Immature natural killer cell (primary cell): ENCODE measurements at places on chromosomes 7 and 10.

DNA sequence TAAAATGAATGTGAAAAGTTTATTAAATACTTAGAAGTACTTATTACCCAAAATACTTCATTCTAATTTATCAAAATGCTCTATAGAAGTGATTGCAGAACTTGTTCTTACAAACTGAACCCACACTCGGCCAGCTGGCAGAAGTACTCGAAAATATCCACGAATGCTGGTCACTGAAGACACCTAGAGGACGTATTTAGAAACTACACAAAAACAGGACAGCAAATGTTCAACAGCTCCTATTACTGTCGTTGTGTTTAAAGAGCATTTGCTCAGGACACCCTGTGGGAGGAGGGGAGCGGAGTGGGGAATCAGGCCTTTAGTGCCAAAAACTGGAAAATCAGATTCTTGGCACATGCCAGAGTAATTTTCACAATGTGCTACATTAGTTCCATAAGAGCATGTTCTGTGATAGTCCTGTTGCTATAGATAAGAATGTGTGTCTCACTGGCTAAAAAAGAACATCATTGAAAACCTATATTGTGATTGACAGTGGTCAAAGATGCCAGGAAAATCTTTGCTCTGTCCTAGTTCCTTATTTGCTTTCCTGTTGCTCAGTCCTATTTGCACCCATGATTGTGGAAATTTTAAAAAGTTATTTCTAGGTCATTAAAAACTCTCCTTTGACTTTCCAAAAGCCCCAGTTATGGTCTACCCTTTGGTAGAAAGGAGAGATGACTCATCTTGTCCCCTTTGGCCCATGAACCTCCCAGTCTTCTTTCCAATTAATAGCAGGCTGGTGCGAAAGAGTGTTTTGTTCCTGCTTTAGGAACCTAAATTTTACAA is 49.0 kb upstream of the NRBF2 start:
- H3K4me3 ChIP-seq, result no peak overlapping the region
- no peak overlapping the region for H3K27ac ChIP-seq
- no peaks in the 10 kb centered on the region for H3K4me1 ChIP-seq
- peak; percentile 41 for DNase-seq

DNA sequence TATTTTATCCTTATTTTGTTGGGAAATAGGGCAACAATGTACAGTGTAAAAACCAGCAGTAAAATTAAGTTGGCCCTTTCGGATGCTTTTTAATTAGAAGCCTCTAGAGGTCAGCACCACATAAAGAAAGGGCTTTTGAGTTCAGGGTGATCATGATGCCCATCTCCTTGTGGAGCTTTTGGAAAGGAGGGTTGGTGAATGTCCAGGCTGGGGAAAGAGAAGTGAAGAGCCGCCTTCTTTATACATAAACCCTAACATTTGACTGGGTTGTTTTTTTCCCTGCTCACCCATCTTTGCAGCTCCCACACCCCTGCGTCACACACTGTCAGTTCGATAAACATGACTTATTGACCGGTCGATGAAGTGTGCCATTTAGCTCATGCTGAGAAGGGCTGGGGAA is 29.8 kb downstream of the MTURN start:
- peaks cover 49% of the 10 kb centered on the region for H3K4me1 ChIP-seq
- no peaks in the 10 kb centered on the region for H3K27me3 ChIP-seq
- peak overlapping the region; percentile 64 for H3K4me3 ChIP-seq
- H3K36me3 ChIP-seq, result peaks cover 8% of the 10 kb centered on the region

DNA sequence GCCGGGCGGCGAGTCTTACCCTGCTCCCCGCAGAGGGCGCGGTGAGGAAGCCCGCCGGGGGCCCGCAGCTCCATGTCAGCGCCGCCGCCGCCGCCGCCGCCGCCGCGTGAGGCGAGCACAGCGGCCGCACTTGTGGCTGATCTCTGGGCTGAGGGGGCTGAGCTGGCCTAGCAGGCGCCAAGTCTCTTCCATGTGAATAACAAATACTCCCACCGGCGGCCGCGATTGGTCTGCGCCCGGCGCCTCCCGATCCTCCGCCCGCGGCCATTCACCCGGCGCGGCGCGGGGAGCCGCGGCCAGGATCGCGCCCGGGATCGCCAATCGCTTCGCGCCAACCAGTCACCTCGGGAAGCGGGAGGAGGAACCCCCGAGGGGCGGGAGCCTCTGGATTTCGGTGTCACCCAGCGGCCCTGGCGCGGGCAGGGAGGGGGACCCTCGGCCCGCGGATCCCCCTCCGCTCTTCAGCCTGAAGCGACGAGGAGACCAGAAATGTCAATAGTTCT is at the start of gene GRM8:
TSS of gene GRM8 (minus strand) at position 164 of the 503 bp plus-strand sequence.
- peak; percentile 8 for DNase-seq
- no peaks in the 10 kb centered on the region for H3K36me3 ChIP-seq
- no peak within 1 kb of the TSS for H3K27ac ChIP-seq
- H3K4me1 ChIP-seq, result peaks cover 9% of the 10 kb centered on the region

GRCh38 chr7:47470567-47471357 is 111.1 kb downstream of the TNS3 start:
- peaks cover 1% of the 10 kb centered on the region for H3K4me1 ChIP-seq
- no peak for DNase-seq

GRCh38 chr10:124000792-124001201 is 92.6 kb downstream of the CHST15 start:
- H3K4me3 ChIP-seq, result no peak overlapping the region
- no peak overlapping the region for H3K27ac ChIP-seq
- no peaks in the 10 kb centered on the region for H3K36me3 ChIP-seq
- peaks cover 1% of the 10 kb centered on the region for H3K27me3 ChIP-seq
- H3K4me1 ChIP-seq, result no peaks in the 10 kb centered on the region
- no peak for DNase-seq

DNA sequence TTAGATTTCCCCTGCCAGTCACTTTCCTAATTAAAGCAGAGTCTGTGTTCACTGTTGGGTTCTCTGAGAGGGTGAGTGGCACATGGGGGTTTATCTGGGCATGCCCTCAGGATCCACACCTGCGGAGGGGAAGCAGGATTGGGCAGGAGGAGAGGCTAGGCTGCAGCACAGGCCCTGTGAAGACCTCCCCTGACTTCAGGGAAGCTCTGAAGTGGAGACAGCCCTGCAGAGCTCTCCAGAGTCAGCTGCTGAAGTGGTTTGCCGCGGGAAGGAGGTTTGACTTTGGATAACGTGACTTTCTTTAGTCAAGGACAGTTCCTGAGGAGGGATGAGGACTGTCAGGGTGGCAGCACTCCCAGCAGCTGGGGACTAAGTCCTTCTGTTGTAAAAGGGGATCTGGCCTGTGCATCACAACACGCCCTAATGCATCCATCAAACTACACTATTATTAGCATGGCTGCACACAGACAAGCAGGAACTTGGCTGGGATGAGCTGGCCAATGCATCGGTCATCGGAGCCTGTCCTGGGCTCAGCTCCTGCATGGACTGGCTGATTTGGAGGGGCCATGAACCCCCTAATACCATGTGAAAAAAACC is 50.9 kb upstream of the LEP start:
- no peak overlapping the region for H3K4me3 ChIP-seq
- H3K36me3 ChIP-seq, result peaks cover 9% of the 10 kb centered on the region
- DNase-seq, result no peak
- H3K4me1 ChIP-seq, result no peaks in the 10 kb centered on the region
- H3K27me3 ChIP-seq, result peaks cover 3% of the 10 kb centered on the region
- H3K27ac ChIP-seq, result no peak overlapping the region

- H3K27ac ChIP-seq, result no peak overlapping the region
- peaks cover 2% of the 10 kb centered on the region for H3K27me3 ChIP-seq
- no peak for DNase-seq
These were observed 438.9 kb downstream of the SDK1 start for GRCh38 chr7:3739983-3740382.

- no peaks in the 10 kb centered on the region for H3K36me3 ChIP-seq
- peaks cover 2% of the 10 kb centered on the region for H3K27me3 ChIP-seq
- no peak overlapping the region for H3K4me3 ChIP-seq
- no peaks in the 10 kb centered on the region for H3K4me1 ChIP-seq
These were observed 435.2 kb upstream of the AUTS2 start for GRCh38 chr7:69162931-69163670.

- peak overlapping the region; percentile 96 for H3K27ac ChIP-seq
- H3K36me3 ChIP-seq, result peaks cover 8% of the 10 kb centered on the region
- H3K4me3 ChIP-seq, result peak overlapping the region; percentile 69
- DNase-seq, result peak; percentile 77
- peaks cover 14% of the 10 kb centered on the region for H3K27me3 ChIP-seq
- peaks cover 100% of the 10 kb centered on the region for H3K4me1 ChIP-seq
These were observed 94.0 kb downstream of the GRK5 start for GRCh38 chr10:119301397-119301796.

DNA sequence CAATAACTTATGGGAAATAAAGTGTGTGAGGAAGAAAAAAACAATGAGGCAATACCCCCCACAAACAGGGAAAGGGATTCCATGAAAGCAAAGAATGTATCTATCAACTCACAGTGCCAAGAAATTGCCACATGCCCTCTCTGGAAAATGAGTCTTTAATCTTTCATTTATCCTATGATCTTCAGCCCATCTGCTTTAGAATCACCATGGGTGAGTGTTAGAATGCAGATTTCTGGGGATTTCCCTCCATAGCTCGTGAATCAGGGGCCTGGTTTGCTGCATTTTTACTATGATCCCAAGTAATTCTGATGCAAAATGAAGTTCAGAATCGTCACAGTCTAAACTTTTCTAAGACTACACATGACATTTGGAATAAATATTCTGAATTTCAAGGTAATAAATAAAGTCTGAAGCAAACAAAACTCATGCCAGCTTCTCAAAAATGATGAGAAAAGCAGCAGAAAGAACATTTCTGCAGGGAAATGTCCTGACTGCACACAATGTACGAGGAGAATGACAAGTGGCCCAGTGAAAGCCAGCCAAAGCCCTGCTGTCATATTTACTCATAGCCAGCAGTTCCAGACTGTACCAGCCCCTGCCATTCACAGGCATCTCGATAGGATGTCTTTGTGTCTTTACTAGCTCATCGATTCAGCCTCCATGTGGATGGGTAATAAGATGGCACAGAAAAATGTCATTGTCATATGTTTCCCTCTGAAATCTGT is 167.1 kb downstream of the ELMO1 start:
- no peak overlapping the region for H3K4me3 ChIP-seq
- H3K4me1 ChIP-seq, result peaks cover 64% of the 10 kb centered on the region
- DNase-seq, result no peak
- peak overlapping the region; percentile 60 for H3K27ac ChIP-seq
- H3K36me3 ChIP-seq, result no peaks in the 10 kb centered on the region

GRCh38 chr10:129099486-129099885 is 367.6 kb upstream of the MGMT start:
- no peak overlapping the region for H3K4me3 ChIP-seq
- peaks cover 5% of the 10 kb centered on the region for H3K4me1 ChIP-seq
- no peak for DNase-seq
- H3K36me3 ChIP-seq, result no peaks in the 10 kb centered on the region

DNA sequence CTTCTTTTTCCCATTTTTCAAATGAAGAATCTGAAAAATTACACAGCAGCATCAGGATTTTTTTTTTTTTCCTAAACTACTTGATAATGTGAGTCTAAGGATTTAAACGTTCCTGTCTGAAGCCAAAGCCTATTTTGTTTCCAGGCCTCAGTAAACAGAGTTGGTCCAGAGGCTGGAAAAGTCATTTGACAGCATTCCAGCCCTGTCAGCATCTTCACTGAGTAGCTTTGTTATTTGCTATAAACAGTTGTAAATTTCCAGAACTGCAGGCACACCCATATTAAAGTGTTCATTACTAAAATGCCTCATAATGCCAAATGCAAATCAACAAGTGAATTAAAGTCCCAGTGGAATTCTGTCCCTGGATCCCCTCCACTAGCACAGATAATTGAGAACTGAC is 35.5 kb upstream of the KMT2E start:
- no peaks in the 10 kb centered on the region for H3K27me3 ChIP-seq
- no peak for DNase-seq
- H3K4me1 ChIP-seq, result peaks cover 18% of the 10 kb centered on the region
- H3K27ac ChIP-seq, result no peak overlapping the region
- no peak overlapping the region for H3K4me3 ChIP-seq

- DNase-seq, result no peak
- H3K4me1 ChIP-seq, result no peaks in the 10 kb centered on the region
- H3K4me3 ChIP-seq, result no peak overlapping the region
- H3K27me3 ChIP-seq, result peaks cover 8% of the 10 kb centered on the region
- no peak overlapping the region for H3K27ac ChIP-seq
These were observed 189.6 kb upstream of the NRP1 start for GRCh38 chr10:33524041-33524440.

GRCh38 chr10:58158806-58159205 is 108.9 kb downstream of the IPMK start:
- H3K27ac ChIP-seq, result no peak overlapping the region
- H3K4me1 ChIP-seq, result no peaks in the 10 kb centered on the region
- H3K27me3 ChIP-seq, result peaks cover 4% of the 10 kb centered on the region
- no peak overlapping the region for H3K4me3 ChIP-seq
- peaks cover 5% of the 10 kb centered on the region for H3K36me3 ChIP-seq
- no peak for DNase-seq

- peaks cover 1% of the 10 kb centered on the region for H3K27me3 ChIP-seq
- no peak overlapping the region for H3K27ac ChIP-seq
- no peaks in the 10 kb centered on the region for H3K4me1 ChIP-seq
- no peaks in the 10 kb centered on the region for H3K36me3 ChIP-seq
These were observed 20.7 kb upstream of the CAMK2B start for GRCh38 chr7:44346063-44346462.

- DNase-seq, result no peak
- H3K27ac ChIP-seq, result no peak overlapping the region
These were observed 71.1 kb downstream of the INSYN2A start for GRCh38 chr10:127125331-127125730.

GRCh38 chr10:82866424-82867020 is 991.5 kb downstream of the NRG3 start:
- no peaks in the 10 kb centered on the region for H3K27me3 ChIP-seq
- no peaks in the 10 kb centered on the region for H3K36me3 ChIP-seq
- DNase-seq, result no peak

DNA sequence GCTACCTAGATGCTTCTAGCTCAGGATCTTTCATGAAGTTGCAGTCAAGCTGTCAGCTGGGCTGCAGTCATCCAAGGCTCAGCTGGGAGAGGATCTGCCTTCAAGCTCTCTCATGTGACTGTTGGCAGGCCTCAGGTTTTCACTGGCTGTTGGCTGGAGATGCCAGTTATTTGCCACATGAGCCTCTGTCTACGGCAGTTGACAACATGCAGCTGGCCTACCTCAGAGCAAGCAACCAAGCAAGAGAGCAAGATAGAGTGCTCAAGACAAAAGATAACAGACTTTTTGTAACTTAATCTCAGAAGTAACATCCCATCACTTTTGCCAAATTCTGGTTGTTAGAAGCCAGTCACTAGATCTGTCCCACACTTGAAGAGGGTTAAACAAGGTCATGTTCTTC is 125.8 kb downstream of the TPST1 start:
- H3K4me1 ChIP-seq, result no peaks in the 10 kb centered on the region
- H3K27me3 ChIP-seq, result peaks cover 4% of the 10 kb centered on the region
- H3K36me3 ChIP-seq, result peaks cover 6% of the 10 kb centered on the region

DNA sequence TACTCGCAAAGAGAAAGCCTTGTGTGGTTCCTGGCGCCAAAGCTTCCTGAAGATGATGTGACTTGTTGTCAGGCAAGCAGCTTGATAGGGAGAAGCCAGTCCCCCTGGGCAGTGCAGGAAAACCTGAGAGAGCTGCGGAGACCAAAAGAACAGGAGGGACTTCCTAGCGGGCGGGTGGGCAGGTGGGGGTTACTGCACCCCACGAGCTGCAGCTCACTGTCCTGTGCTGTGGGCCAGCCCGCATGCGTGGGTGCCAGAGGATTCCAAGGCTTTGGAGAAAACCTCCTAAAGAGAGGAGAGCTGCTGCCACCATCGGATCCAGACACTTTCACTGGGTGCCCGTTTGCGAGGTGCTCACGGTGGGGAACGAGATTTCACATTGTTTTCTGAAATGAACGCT is 145.1 kb downstream of the ACTR3B start:
- H3K36me3 ChIP-seq, result no peaks in the 10 kb centered on the region
- no peaks in the 10 kb centered on the region for H3K4me1 ChIP-seq
- DNase-seq, result no peak
- no peak overlapping the region for H3K4me3 ChIP-seq
